Kidney epithelial cell (primary cell): ENCODE measurements at places on chromosomes 2 and 18.
A peak's percentile ranks its signal among the peaks of the same experiment; 100 is the strongest.

DNA sequence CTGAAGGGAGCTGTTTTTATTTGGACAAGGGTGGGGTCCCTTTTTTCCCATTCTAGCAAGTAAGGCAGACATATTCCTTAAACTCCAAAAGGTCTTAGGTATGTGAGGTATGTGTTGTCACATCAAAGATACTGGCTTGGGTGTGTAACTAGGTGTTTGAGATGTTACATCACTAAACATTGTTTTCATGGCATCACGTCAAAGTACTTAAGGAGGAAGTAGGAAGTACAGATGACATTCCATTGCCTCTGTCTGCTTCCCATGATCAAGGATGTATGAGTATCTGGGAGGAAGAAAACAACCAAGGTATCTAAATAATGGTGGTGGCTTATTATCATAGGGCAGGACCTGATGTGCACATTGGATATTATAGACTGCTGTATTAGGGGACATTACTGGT is 39.3 kb downstream of the CD302 start:
- DNase-seq, result peak; percentile 23

GRCh38 chr2:234535464-234535863 is 38.6 kb upstream of the ARL4C start:
- no peak for DNase-seq

GRCh38 chr2:43937269-43937820 is 58.4 kb downstream of the LRPPRC start:
- DNase-seq, result no peak

GRCh38 chr2:28439127-28439526 is 46.5 kb downstream of the FOSL2 start:
- DNase-seq, result no peak

DNA sequence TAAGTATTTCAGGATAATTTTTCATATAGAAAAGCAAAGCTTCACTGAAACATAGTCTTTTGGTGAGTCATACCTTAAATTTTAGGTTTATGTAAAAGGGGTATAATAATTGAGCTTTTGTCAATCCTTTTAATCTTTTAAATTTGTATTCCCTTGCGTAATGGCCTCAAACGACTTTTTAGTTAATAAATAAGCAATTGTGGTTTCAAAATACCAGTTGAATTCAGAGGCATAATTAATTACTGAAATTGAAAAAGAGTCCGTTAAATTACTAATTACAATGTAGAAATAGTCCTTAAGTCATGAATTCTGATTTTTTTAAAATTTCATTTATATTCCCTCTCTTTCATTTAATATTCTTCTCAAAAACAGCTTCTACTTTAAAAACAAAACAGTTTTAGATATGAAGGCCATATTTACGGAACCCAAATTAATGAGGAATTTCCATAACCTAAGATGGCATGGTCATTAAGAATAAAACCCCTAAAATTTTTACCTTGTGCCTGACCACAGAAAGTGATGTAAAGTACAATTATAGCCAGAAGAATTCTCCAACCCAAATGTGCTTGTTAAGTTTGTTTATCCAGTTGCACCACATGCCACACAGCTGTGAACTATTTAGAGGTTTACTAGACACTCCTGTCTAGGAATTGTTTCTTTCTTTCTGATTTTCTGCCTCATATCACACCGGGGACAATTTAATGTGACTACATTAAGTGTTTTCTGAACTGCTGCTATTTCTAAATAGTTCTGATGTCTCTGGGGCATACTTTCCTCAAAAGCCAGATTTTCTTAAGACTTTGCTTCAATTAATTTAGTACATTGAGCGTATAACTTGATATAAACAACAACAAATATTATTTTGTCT is 60.7 kb upstream of the ITGA4 start:
- no peak for DNase-seq

GRCh38 chr2:195902857-195903256 is 165.8 kb downstream of the DNAH7 start:
- DNase-seq, result no peak

- no peak for DNase-seq
These were observed 77.1 kb downstream of the SFXN5 start for GRCh38 chr2:72994282-72994990.

- no peak for DNase-seq
These were observed 101.6 kb upstream of the ITPRID2 start for GRCh38 chr2:181789827-181790448.

- DNase-seq, result no peak
These were observed at the start of gene HOXD11 for GRCh38 chr2:176106581-176107539. Gene HOXD11 (plus strand): TSS chr2:176107280. CDS start chr2:176107356, 76 bp downstream.

- DNase-seq, result no peak
These were observed 8.1 kb downstream of the NBEAL1 start for GRCh38 chr2:203022751-203023150.

- no peak for DNase-seq
These were observed 119.0 kb downstream of the KIAA1328 start for GRCh38 chr18:36947820-36948348.

DNA sequence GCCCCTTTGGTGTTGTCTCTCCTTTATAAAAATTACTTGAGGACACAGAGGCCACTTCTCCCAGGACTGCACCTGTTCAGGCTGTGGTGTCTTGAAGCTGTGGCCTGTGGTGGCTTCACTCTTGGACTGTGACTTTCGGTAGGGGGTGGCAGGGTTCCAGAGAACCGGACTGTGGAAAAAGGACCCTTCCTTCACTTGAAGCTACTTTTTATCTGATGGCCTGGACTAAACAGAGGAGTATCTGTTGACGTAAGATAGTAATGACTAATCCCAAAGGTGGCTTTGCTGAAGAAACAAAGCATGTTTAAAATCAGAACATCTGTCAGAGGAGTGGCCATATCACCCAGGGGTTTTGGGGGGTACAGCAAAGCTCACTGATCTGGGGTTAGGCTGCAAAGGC is 60.8 kb downstream of the CENPO start:
- DNase-seq, result no peak

- peak; percentile 42 for DNase-seq
These were observed 464.1 kb downstream of the TNS1 start for GRCh38 chr2:217538719-217539118.

DNA sequence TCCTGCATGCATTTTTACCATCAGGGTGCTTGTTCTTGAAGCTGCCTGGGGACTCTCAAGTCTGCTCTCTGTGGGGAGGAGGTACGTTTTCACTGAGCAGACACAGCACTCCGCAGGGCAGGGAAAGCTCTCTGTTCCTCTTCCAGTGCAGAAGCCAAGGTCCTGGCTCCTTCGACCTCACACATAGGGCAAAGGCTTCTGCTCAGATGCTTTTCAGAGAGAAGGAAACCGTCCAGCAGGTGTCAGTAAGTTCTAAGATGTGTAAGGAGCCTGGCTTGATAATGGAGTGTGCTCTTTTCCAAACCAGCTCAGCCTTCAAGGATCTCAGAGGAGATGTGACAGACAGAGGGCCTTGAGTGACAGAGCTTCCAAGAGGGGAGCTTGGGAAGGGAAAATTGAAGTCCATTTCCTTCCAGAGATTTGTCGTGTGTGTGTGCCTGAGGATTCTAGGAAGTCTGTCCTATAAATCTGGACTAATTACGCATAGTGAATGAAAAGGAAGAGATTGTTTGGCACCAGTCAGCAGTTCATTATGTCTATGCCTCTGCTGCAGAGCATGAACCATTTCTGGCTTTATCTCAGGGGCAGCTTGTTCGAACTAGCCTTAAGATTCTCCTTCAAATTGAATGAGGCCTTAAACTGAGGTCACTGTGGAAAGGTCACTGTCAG is 67.3 kb upstream of the UPP2 start:
- peak; percentile 47 for DNase-seq

GRCh38 chr18:37084912-37085311 is 256.0 kb downstream of the KIAA1328 start:
- no peak for DNase-seq
